Bone marrow (tissue), 2 donors: ENCODE measurements at places on chromosomes 2 and 18.

- no peak for DNase-seq
Observed at GRCh38 chr18:29874519-29875098, 1167.9 kb downstream of the DSC3 start.

DNA sequence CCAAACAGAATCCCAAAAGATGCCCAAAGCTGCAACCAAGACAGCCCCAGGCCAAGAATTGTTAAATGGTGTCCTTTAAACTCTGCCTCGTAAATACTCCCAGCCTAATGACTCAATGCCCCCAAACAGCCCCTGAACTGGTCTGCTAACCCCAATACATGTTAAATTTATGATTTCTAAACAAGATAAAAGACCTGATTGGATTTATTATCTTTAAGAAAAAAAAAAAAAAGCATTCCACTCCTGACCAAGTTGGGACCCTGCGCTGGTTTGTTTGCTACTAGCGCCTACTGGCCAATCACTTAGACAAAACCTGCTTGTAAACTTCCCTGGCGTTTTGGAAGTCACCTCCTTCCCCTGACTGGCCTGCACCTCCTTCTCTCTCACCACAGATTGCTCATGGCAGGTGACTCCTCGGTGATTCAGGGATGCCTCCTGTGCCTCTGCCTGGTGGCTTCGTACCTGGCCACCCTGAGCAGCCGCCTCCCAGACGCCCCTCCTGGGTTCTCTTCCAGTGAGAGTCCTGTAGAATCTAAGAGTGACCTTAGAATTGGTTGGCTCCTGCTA is 121.3 kb downstream of the BCL11A start:
- DNase-seq = no peak

- DNase-seq = no peak
Observed at GRCh38 chr2:100427627-100428258, 10.3 kb upstream of the CHST10 start.

DNA sequence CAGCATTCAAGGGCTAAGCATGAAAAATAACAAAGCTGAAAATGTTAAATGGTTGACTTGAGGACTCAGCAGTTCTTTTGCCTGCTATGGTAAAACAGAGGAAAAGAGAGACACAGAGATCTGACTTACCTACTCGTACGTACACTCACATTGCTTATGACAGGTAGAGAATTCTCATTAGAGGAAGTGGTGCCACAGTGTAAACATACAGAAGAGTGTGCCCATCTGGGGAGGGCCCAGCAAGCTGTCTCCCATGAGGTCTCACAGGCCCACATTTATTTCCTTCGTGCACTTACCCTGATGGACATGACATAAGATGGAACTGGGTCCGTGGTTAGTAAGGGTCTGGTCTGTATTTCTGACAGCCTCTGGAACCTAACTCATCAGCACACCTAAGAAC is 729.1 kb downstream of the BCL11A start:
- no peak for DNase-seq

- no peak for DNase-seq
Observed at GRCh38 chr2:191991442-191991841, 144.6 kb upstream of the CAVIN2 start.

DNA sequence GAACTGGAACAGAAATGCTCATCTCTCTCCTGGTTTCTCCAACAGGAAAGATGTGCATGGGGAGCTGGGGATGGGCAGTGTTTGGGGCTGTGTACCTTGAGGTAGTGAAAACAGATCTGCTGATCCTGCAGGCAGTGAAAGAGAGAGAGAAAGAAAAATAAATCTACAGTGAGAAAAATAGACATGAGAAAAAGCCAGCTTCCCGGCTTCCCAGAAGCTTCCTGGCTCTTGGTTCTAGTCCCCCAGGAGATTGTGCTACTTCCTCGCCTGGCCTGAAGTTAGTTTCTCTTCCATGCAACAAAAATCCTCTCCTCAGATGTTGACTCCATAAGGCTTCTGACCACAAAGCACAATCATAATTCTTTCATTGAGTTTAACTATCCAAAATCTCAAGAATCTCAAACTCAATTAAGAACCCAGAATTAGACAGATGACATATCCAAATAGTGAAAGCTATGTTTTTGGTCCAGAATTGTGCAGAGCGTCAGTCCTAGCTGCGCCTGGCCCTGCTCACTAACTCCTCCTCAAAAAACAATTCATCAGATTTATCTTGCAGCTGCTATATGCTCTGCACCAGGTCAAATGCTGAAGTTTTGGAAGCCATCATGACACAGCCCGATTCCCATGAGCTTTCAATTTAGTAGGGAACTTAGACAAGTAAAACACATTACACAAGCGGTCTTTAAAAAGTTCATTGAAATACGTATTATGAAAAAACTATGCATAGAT is 20.1 kb upstream of the NAB1 start:
- DNase-seq = no peak

GRCh38 chr18:44568342-44568741 is 112.3 kb upstream of the SETBP1 start:
- DNase-seq = no peak

GRCh38 chr2:73283545-73284295 is 558 bp downstream of the FBXO41 start:
- DNase-seq = no peak

DNA sequence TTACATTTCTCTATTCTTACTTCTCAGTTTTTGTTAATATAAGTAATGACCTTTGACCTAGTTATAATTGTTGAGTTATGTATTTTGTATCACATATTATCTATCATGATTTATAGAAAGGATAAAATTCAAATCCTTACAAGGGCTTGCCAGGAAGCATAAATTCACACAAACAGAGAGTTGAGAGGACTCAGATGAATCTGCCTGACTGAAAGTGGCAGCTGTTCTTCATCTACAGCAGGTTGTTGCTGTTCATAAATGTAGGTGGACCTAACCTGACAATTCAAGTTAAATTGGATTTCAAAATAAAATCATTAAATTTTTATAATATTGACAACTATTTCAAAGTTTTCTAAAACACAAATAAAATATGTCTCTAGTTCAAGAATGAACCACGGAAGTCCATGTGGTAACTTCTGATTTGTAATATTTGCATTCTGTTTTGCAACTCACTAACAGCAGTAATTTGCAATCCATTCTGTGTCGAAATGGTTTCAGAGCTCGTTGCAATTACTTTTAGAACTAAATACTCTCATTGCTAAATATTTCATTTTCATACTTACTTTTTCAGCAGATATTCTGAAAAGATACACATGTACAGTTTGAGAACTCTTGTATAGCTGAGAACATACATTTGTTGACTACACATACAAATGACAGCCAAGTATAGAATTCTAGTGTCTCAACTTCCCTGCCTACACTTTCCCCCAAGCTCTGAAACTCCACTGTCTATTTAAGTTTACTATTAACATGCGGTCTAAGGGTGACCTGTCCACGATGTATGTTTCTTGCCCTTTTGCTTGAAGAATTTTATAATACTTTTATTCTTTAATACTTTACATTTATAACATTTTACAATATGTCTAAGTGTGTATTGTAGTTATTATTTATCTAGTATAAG is 25.7 kb downstream of the SCN7A start:
- no peak for DNase-seq

GRCh38 chr2:177909962-177910361 is 162.6 kb downstream of the PDE11A start:
- DNase-seq = no peak

GRCh38 chr2:167988296-167988695 is 259.1 kb downstream of the STK39 start:
- DNase-seq = no peak
